ENCODE measurements at places on chromosomes 4 and X.
A peak's percentile ranks its signal among the peaks of the same experiment; 100 is the strongest.

- DNase-seq: no peak
Observed at GRCh38 chrX:22392133-22392948, 119.6 kb downstream of the CBLL2 start.

DNA sequence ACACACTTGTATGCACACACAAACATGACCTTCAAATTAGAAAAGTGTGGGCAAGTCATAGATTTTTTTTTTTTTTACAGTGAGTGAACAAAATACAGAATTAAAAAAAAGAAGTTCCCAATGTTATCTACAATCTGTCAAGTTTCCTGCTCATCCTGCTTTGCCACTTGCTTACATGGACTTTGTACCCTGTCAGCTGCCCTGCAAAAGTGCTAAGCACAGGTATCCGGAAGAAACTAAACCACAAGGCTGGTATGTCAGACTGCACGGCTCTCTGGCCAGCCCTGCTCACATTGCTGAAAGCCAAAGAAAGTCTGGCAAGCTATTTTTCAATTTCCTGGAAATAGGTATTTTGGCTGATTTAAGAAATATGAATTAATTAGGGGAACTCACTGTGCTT lies 38.9 kb upstream of the BCLAF3 start:
- DNase-seq: no peak

GRCh38 chr4:96521046-96521536 lies 681.2 kb downstream of the PDHA2 start:
- no peak for DNase-seq

DNA sequence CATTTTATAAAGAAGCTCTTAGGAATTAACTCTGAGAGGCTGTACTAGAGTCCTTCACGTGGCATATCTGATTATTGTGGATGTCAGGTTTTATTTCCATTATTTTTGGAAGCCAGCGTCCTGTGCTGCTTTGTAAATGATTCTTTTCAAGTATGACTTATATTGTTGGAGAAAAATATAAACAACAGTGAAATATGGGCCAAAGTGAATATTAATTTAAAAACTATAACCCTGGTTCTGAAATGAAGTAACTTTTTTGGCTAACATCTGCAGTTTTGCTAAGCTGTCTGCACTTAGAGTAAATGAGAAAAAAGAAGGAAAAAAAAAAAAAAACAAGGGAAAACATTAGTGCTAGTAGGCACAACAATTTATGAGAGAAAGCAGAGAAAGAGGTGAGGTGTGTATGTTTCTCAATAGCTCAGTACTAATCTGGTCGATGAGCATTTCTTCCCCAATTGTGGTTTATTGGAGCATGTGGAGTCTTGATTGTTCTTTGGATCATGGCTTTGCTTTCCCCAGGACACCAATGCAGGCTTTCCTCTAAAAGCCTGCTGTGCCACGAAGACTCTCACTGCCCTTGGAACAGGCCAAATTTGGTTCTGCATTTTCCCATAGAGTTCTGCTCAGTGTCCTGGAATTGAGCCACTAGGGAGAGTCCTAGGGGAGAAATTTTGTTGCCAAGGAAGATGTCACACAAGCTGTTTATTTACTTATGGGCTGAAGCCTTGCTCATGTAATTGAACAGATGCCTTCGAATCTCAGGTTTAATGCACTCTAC lies 273.3 kb downstream of the DKK2 start:
- no peak for DNase-seq

- DNase-seq: no peak
Observed at GRCh38 chrX:41273638-41274037, 60.3 kb upstream of the DDX3X start.

DNA sequence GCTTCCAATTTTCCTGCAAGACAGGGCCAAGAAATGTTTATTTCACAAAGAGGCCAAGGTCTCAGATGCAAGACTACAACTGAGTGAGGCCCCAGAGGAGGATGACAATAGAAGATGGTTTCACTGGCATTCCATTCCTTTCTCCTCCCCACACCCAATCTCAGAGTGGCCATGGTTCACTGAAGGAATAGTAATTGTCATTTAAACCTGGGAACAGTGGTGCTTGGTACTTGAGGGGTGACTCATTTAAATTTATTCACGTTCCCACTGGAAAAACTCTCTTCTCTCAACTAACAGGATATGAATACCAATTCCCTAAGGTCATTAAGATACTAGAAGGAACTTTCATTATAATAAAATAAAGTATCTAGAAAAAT lies 35.3 kb upstream of the CXCL8 start:
- DNase-seq: no peak

- DNase-seq: no peak
Observed at GRCh38 chr4:110898290-110898689, 275.4 kb upstream of the PITX2 start.

- DNase-seq: peak; percentile 6
Observed at GRCh38 chr4:85815796-85816459, 341.0 kb downstream of the ARHGAP24 start.

DNA sequence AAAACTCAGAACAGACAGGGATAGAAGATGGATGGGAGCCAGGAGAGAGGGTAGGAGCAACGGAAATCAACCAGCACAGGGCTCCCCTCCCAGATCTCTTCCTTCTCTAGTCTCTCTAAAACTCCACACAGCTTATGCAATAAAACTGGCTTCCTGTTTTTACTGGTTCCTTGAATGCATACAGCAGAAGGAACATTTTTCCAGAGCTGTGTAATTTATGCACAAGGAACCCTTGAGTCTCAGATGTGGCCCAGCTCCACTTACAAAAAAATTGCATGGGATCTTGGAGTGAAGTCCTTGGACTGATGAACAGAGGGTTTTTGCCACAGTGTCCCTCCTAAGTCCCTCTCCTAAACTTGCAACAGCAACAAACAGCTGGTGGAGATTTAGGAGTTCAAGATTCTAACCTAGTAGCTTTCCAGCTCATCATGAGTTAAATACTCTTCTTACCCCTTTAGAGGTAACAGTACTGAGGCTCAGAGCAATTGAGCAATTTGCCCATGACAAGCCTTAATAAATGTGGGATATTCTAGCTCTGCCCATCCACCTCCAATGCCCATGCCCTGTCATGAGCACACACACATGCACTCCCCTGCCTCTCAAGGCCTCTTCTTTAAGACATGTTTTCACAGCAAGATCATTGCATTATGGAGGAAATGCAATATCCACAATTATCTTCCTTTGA lies 18.4 kb upstream of the CC2D2A start:
- no peak for DNase-seq

DNA sequence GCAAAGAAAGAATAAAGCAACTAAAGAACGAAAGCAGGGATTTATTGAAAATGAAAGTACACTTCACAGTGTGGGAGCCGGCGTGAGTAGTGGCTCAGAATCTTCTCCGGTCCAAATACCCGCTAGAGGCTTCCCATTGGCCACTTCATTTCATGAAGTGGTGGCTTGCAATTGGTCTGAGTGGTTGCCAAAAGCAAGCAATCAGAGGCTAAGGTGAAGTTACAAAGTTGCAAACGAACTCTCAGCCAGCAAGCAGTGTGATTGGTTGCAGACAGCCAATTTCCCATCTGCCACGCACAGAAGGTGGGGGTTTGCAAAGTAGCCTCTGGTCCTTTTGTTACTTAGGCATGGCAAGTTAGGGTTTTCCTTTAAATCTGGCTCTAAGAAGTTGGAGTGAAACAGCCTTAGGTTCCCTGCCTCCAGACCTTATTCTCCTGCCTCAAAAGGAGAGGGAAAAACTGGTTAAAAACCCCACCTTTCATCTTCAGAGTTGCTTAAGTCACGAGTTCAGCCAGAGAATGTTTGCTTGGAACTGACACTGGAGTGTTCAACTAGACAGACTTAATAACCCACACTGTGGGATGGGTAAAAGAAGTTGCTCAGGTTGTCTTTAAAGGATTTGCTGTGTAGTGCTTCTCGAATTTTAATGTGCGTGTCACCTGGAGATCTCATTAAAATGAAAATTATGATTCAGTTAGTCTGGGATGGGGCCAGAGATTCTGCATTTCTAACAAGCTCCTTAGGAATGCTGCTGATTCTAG lies 6.9 kb upstream of the CLOCK start:
- DNase-seq: no peak
